Occipital lobe (tissue), 3 donors: ENCODE measurements at places on chromosomes 12 and 14.

DNA sequence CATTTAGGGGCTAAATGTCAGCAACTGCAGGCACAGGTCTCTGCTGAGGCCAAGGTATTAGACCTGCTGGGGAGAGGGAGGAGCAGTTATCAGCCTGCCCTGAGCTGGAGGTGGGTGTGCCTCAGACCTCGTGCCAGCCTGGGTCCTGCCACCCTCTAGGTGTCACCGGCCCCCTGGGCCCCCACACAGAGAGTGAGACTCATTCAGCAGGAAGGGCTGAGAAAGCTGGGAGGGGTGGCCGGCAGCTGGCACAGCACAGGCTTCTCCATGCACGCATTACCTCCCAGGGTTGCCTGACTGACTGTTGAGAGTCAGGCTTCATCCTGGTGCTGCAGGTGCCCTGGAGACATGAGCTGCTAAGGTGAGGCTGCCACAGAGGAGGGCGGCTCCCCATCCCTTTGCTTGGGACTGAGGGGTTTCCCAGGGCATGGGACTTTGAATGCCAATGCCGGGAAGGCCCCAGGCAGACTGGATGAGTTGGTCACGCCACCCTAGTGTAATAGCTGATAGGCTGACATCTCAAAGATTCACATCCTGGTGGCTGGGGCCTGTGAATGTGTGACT is 75.3 kb upstream of the C14orf180 start:
- DNase-seq, result no peak

DNA sequence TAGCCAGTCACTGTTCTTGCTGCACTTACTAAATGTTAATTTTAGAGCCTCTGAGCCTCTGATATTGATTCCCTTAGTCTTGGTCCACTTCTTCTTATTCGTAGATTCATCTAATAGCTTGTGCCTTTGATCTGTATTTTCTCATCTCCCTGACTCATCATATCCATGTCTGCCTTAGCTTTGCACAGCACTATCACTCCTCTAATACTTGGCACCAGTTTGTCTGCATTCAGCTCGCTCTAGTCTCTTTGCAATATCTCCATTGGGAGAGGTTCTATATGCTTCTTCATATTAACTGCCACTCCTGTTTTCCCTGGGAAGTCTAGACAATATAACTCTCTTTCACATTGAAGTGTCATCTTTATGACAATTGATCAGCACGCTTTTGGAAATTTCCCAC is 68.5 kb upstream of the CSRP2 start:
- no peak for DNase-seq

DNA sequence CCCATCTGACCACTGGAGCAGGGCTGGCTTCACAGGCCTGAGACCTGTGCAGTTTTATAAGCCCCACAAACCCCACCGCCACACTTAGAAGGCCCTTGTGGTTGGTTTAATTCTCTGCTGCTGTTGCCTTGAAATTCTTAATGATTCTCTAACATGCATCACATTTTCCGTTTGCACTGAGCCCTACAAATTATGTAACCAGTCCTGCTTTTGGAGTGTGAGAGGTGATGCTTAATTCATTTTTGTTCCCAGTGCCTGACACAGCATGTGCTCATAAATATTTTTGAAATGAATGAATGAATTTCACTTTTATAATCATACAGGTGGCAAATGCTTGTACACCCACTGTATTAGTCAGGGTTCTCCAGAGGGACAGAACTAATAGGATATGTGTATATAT is 52.8 kb upstream of the PLXNC1 start:
- no peak for DNase-seq

GRCh38 chr12:93803424-93803807 is 126.2 kb downstream of the CRADD start:
- no peak for DNase-seq

DNA sequence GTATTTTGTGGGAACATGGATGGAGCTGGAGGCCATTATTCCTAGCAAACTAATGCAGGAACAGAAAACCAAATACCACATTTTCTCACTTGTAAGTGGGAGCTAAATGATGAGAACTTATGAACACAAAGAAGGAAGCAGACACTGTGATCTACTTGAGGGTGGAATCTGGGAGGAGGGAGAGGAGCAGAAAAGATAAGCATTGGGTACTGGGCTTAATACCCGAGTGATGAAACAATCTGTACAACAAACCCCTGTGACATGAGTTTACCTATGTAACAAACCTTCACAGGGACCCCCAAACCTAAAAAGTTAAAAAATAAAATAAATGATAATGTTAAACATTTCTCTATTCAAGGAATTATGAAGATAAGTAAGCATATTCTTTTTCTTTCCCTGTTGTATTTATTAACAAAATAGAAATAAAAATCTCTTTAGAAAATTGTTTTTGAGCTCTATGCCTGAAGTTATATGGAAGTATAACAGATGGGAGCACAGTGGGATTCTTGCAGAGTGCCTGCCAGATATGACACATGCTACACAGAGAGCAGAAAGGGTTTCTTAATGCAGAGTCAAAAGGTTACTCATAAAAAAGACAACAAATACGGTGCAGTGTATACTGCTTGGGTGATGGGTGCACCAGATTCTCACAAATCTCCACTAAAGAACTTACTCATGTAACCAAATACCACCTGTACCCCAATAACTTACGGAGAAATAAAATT is 52.0 kb upstream of the SYNE2 start:
- DNase-seq, result no peak

- DNase-seq, result no peak
Observed at GRCh38 chr14:28365510-28365909, 401.1 kb upstream of the FOXG1 start.

GRCh38 chr14:101239065-101239464 is 322.2 kb upstream of the DIO3 start:
- no peak for DNase-seq

- DNase-seq, result no peak
Observed at GRCh38 chr14:86575141-86575540, 1045.2 kb downstream of the FLRT2 start.

DNA sequence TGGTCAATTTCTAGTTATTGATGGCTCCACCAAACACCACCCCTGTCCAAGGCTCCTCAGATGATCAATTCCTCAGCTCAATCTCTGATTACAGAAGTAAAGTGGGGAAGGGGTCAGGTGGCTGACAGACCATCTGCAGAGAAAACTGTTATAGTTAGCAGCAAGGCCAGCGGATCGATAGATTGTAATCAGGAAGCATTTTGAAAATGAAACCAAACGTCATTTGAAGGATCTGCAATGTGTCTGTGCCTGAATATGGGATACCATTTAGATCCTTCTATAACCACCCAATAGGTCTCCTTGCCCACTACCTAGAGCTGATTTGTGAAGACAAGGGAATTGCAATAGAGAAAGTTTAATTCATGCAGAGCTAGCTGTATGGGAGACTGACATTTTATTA is 11.6 kb downstream of the HCAR2 start:
- no peak for DNase-seq

- no peak for DNase-seq
Observed at GRCh38 chr12:29030006-29030405, 119.1 kb upstream of the FAR2 start.

GRCh38 chr12:39490500-39491282 is 47.8 kb upstream of the KIF21A start:
- no peak for DNase-seq

DNA sequence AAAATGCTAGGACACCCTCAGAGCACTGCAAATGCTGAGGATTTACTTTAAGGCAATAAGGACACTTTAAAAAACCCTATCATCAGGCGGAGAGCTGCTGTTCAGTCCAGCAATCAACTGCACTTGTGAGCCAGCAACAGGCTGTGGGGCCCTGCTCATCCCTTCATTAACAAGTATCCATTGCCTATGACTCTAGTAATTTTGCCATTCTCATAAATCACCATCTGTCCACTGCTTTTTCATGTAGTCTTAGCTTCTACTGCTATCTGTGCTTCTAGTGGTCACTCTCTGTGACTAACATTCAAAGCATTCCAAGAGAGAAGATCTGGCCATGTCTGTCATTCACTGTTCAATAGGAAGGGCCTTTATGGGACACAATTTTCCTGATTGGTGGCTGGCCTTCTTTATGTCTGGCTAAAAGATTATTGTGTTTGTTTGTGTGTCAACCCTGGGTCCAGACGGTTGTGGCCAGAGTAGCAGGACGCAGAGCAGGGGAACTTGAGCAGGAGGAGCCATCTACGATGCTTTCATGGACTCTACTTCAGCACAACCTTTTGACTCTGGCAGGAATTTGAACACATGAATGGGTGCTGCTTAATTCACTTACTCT is 3.6 kb upstream of the KRAS start:
- DNase-seq, result no peak

DNA sequence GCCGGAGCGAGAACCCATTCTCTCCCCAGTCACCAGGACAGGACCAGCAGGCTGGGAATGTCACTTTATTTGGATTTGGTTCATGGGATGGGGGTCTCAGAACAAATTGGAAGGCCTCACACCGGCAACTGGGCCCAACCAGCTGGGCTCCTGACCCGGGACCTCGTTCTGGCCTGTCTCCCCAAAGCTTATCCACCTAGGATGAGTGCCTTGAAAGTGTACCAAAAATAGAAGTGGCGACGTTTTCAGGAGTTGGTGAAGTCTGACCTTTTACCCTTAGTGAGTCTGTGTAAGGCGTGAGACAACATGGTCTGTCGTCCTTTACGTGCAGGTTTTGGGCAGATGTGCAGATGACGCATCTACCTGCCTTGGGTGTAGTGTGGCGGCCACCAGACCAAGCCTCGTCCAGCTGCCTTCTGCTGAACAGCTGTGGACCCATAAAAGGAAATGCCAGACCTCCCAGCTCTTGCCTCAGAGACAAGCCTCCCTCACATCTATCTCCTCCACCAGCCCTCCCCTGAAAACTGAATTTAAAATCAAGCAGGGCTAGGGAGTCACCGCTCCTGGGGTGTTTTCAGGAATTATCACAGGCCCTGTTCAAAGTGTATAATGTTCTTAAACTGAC is 36.6 kb upstream of the CLMN start:
- no peak for DNase-seq

DNA sequence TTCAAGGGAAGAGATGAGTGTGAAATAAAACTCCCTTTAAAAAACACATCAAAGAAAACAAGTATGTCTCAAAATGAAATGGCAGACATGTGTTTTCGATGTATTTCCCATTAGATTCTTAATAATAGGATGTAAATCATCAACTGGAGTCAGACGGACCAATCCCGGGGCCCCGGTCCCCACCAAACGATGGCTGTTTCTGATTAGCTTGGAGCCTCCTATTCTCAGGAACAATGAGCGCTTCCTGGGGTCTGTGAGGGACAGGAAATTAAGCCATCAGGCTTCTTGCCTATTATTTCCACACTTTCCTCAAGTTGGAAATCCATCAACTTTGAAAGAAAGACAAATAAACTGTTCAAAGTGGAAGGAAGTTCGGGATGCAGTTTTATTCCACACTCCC is 179.4 kb downstream of the EFCAB11 start:
- DNase-seq, result no peak

DNA sequence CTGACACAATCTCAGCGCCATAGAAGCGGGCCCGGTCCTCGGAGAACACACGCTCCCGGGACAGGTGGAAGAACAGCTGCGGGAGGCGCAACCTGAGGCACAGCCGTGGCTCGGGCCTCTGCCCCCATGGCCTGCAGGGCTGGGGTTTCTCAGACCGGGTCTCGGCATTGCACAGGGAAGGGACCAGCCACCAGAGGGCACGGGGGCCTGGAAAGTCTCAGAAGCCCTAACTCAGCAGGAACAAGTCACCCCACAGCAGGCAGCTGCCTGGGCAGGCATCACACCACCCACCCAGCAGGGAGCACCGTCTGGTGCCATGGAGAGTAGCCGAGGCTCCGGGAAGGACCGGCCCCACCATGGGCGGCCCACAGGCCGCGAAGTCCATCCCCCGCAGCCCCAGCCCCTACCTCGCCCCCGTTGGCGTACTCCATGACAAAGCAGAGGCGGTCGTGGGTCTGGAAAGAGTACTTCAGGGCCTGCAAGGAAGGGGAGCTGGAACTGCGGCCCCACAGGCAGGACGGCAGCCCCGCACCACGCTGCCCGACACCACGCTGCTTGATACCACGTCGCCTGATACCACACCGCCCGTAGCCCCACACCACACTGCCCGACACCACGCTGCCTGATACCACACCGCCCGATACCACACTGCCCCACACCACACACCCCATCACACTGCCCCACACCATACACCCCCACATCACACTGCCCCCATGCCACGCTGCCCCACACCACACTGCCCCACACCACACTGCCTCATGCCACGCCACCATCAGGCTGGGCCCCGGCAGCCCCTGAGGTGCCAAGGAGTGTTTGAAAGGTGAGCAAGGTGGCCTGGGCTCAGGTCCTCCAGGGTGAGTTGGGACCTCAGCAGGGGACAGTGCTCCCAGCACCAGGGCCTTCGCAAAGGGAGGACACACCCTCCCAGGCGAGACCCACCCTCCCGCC is 20.8 kb downstream of the SIVA1 start:
- DNase-seq, result no peak

DNA sequence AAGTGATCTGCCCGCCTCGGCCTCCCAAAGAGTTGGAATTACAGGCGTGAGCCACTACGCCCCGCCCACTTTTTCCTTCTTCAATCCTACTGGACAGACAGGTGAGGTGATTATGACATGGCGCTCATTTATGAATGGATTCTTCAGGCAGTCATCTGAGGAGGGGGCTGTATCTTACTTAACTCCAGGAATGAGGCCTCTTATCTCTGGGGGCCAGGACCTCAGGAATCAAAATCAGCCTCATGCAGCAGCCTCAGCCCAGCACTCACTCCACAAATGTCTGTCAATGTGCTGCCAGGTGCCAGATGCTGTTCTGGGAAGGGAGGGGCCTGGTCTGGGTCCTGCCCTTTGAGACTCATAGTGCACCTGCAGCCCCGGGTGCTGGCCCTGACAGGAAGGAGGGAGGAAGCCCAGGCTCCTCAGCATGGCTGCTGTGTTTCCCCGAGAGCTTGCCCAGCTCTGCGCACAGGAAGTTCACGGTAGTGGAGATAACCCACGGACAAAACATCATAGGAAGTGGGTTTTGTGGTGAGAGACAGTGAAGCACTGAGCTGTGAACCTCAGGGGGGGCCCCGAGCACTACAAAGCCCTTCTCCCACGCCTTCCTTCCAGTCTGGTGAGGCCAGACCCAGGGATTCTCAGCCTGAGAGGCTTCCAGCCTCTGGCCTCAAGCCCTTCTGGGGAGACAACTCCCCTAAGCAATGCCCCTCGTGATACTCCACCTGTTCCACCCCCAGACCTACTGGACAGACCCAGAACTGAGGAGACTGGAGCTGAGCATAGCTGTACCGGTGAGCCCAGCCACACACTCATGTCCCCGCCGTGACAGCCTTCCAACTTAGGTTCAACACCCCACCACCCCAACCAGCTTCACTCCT is 22.3 kb downstream of the GALNT6 start:
- no peak for DNase-seq

GRCh38 chr12:57089271-57090245 is 644 bp downstream of the NAB2 start:
- peak; percentile 51 for DNase-seq

- no peak for DNase-seq
Observed at GRCh38 chr14:33679461-33680225, 271.2 kb downstream of the EGLN3 start.

DNA sequence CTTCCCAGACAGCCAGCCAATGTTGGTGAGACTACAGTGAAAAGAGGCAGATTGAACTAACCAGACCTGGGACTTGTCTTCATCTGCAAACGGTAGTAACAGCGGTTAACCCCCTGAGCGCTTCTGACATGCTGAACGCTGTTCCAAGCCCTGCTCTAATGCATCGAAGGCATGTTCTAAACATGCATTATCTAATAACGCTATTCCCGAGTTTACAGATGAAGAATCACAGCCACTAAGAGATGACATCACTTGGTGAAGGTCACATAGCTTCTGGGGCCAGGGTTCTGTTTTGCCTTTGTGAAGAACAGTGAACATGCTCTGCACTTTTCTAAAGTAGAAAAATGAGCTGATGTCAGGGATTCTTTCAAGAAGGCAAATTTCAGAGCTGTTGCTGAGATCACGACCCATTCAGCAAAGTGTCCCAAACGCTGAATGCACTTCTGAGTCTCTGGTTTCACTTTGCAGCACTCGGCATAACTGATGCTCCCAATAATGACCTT is 56.0 kb downstream of the FOS start:
- no peak for DNase-seq
